ENCODE measurements at places on chromosomes 3 and 15. TPM values are rescaled to one million over a fixed set of nuclear protein-coding genes. Genes with fewer than 3 reads are reported as not detected.

DNA sequence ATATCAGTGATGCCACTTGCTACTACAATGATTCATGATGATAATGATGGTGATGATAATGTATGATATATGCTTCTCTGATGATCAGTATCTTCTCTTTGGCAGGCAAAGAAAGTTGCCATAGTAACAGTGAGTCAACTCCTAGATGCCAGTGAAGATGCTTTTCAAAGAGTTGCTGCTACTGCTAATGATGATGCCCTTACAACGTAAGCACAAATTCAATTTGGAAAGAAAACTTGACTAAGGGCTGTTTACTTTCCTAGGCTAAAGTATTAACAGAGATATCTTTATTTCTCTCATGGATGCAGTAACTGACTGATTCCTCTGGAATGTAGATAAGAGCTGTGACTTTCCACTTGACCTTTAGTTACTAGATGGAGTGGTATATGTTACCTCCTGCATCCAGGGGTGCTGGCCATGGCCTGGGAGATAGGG, 27.8 kb downstream of the ADGRG7 start:
- no peak for DNase-seq

DNA sequence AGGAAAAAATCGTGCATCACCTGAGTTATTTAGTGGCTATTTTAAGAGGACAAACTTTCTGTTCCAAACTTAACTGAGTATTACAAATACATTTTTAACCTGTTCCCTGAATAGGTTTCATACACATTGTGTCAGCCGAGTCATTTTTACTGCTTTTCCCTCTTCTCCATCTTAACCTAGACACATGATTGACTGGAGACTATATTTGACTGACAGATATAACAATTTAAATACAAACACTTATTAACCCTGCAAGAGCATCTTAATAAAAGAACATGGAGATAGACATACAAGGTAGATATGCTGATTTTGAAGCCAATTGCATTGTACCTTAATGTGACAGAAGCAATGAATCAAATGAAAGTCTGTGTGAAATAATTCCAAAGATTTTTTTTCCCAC, 810.5 kb upstream of the ARPP21 start:
- no peak for DNase-seq

The ITGA11 gene
- polyA plus RNA-seq: 0.28 TPM

DNA sequence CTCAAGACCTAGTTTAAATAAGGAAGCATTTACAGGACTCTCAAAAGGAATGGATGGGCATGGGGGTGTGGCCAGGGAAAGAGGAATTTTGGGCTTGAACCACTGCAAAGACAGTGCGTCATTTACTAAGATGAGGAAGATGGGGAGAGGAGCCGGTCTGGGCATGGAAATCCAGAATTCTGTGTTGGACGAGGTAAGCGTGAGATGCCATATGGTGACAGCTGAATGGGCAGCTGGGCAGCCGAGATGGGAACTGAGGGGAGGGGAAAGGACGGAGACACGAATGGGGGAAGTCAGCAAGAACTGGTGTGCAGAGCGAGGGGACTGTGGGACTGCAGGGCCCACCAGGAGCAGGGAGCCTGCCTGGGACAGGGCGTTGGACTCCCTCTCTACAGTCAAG, 24.2 kb downstream of the TMEM44 start:
- no peak for DNase-seq

The MYL3 gene
- not detected for polyA plus RNA-seq

DNA sequence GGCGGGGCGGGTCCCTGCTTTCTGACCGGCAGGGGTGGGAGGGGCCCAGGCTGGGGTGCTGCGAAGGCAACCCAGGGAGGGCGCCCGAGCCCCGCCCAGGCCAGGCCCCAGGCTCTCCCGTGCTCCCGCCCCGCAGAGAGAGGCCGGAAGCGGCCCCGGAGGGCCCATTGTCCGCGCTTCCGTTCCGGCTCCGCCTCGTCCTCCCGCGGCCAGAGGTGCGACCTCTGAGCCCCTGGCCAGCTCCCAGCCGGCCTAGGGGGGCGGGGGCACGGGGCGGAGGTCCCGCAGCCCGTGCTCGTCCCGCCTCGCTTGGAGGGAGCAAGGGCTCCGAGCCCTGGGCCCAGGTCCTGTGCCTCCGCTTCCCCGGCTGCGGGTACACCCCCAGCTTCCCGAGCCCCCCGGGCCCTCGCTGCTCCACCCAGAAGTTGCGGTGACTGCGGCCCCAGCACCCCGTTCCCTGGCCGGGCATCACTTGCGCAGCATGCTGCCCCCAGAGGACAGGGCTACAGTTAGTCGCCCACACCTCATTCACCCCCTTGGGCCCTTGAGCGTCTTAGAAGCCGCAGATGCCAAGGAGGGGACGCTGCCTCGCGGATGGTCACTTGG, 20.4 kb upstream of the PLXND1 start:
- DNase-seq: no peak

The TGM4 gene
- polyA plus RNA-seq: not detected

DNA sequence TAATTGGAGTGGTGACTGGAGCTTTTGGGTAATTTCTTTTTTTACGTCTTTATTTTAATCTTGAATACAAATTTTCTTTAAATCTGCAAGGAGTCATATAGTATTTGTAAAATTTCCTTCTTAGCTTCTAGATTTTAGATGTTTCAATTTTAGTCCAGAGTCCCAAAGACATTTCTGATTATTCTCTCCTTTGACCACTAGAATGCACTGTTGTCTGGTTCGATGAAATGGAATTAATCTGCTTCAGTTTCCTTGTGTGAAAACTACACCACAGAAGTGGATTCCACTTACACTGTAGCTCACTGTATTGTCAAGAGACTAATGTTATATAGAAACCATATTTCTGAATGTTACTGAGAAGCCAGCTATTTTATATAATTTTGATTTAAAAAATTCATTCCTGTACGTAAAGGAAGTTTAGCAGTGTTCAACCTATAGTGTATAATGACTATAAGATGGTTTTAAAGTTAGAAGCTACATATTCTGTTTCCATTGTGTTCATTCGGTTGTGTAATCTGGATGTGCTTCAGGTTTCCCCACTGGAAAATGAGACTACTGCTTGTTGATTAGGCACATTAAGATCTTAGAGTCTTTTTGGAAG, 6.1 kb downstream of the GRAMD1C start:
- no peak for DNase-seq

DNA sequence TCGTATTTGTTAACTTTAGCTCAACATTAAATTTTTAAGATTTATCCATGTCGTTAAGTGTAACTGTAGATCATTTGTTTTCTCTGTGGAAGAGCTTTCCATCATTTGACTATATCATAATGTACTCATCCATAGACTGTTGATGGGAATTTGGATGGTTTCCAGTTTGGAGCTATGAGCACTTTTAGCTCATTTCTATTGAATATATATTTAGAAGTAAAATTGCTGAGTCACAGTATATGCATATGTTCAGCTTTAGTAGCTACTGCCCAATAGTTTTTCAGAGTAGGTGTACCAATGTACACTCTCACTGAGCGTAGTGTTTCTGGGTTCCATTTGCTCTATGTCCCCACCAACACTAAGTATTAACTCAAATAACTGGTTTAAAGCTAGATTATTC, 263.0 kb downstream of the ULK4 start:
- no peak for DNase-seq

DNA sequence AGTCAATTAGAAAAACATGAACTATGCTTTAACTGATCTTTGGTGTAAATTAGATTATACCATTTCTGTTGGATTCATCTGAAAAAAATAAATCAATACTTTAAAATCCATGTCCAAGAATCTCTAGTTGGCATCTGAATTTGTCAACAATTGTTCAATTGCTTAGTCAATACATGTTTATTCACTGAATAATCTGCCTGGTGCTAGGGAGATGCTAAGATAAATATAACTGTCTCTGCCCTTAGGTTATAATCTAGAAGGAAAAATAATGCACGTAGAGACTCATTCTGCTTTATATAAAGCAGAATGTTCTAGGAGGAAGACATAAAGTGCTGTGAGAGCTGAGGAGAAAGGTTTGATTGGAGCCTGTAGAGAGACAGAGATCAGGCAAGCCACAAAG, 537.2 kb upstream of the IL12A start:
- no peak for DNase-seq

The MGA gene
- polyA plus RNA-seq: 21.6 TPM

DNA sequence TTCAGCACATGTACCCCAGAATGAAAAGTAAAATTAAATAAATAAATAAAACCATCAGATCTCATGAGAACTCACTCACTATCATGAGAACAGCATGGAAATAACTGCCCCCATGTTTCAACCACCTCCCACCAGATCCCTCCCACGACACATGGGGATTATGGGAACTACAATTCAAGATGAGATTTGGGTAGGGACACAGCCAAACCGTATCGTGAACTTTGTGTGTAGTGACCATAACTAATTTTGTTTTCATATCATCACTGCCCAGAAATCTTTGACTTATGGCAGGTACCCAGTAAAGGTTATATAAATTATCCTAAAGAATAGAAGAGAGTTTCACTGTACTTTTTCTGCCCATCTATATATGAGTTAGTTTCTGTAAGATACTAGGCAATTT, 766.5 kb downstream of the ROBO1 start:
- no peak for DNase-seq

The TM4SF1 gene
- not detected for polyA plus RNA-seq

- DNase-seq: no peak
Measured at GRCh38 chr3:177348974-177349373, 151.7 kb upstream of the TBL1XR1 start.

The CACNA2D2 gene
- not detected for polyA plus RNA-seq

The CORO2B gene
- not detected for polyA plus RNA-seq

DNA sequence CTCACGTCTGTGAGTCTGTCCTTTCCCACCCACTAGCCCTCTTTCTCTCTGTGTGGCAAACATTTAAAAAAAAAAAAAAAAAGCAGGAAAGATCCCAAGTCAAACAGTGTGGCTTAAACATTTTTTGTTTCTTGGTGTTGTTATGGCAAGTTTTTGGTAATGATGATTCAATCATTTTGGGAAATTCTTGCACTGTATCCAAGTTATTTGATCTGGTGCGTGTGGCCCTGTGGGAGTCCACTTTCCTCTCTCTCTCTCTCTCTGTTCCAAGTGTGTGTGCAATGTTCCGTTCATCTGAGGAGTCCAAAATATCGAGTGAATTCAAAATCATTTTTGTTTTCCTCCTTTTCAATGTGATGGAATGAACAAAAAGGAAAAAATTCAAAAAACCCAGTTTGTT, 97.7 kb downstream of the GAP43 start:
- DNase-seq: no peak

GRCh38 chr15:60283936-60284335, 113.8 kb downstream of the ANXA2 start:
- no peak for DNase-seq

DNA sequence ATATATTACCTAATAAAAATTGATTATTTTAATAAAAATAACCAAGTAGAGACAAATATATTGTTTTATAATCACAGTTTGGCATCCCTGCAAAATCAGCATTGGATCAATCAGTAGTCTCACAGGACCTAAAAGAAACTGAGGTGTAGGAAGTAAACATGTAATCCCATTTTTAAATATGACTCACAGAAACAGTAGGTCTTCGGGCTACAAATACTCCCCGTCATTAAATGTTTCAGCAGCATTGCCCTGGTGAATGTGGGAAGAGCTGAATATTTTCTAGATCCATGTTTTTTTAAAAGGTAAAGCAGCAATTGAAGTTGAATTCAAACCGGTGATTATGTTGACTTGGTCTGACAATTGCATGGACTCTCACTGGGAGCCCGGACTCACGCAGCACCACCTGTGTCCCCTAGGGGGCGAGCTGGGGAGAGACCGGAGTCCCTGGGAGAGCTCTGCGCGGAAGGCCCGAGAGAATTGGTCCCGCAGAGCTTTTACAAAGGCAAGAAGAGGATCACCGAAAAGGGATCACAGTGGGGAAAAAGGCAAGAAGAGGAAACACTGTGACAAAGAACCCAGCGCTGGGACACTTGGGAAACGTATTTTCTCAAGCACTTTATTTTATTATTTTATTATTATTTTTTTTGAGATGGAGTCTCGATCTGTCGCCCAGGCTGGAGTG, 17.2 kb upstream of the USP3 start:
- no peak for DNase-seq

The RARB gene
- polyA plus RNA-seq: not detected

DNA sequence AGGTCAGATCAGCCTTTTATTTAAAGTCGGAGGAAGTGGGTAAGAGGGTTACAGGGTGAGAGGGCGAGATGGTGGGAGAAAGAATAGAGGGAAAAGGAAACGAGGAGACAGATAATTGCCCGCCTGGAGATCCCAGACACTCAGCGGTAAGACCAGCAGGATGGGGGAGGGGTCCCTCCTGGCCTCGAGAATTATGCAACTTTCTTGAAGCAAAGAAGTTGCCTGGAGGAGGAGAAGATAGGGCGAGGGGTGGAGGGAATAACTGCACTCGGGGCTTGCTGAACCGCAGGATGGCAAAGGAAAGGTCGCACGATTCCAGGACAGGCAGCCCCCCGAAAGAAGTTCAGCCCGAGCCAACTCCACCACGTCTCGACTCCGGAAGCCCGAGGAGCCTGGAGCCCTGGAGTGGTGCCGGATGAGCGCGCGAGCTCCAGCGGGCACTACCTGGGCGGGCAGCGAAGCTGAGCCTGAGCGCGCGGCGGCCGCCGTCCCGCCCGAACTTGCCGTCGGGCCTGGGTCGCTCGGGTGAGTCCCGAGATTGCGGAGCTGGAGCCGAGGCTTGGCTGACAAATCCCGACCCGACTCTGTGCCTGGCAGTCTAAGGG, 402 bp downstream of the WWTR1 start:
- no peak for DNase-seq

GRCh38 chr15:37891766-37892368, 42.6 kb upstream of the TMCO5A start:
- DNase-seq: no peak

The GOLGA6L26 gene
- not detected for polyA plus RNA-seq

GRCh38 chr15:80136854-80137253, 15.9 kb upstream of the FAH start:
- DNase-seq: no peak

The TMEM158 gene
- not detected for polyA plus RNA-seq

DNA sequence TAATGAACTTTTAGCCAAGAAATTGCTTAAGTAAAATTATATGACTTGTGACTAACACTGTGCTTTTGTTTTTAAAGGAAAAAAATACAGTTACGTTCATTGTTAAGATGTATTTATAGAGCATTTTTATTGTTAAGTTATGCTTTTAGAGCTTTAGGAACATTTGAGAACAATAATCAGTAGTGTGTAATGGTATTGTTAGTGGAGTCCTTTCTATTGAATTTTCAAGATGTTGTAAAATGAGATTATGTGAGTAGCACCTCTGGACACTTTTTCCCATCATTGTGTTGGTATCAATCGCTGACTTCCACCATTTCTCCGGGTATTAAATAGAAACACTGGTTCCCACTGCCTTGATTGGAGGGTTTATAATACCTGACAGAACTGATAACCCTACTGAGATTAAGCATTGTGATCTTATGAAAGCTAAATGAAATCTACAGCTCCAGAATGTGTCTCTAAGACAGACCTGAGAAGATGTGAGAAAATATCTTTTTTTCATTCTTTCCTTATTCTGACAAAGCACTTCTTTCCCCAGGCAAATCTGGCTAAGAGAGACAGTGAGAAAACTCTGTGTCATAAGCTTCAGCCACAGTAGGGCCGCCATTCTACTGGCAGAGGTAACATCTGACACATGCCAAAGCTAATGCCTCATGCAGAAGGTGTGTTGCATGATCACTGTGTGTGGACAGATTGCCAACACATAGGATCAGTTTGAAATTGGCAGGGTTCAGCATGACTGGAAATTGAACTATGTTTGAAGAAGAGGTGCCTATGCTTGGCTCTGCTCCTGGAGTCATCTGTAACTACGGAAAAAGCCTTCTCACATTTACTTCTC, 610.8 kb downstream of the MECOM start:
- no peak for DNase-seq

- no peak for DNase-seq
Measured at GRCh38 chr15:52636459-52636858, 42.7 kb downstream of the ATOSA start.

All from GM12878 (cell line).